ENCODE measurements at places on chromosomes 2 and 18. TPM values are rescaled to one million over a fixed set of nuclear protein-coding genes. Genes with fewer than 3 reads are reported as not detected.
A peak's percentile ranks its signal among the peaks of the same experiment; 100 is the strongest.

DNA sequence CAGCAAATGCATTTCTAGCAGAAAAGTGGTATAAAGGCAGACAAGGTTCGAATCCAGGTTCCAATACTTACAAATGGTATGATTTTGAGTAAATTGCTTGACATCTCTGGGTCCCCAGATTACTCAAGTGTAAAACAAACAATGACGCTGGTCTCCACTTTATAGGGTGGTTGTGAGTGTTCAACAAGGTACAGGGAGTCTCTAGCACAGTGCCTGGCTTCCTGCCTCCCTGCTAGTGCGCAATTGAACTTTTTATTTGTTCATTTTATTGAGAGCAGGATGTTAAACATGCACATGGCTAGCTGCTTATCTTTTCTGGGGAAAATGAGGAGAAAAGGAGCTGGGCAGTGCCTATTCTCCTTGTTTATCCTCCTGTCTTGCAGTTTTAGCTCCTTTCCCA, 74.9 kb upstream of the MYL1 start:
- no peaks in the 10 kb centered on the region for H3K27me3 ChIP-seq
- DNase-seq, result no peak
- H3K4me3 ChIP-seq, result no peak overlapping the region
- H3K36me3 ChIP-seq, result no peaks in the 10 kb centered on the region
- peaks cover 12% of the 10 kb centered on the region for H3K4me1 ChIP-seq

DNA sequence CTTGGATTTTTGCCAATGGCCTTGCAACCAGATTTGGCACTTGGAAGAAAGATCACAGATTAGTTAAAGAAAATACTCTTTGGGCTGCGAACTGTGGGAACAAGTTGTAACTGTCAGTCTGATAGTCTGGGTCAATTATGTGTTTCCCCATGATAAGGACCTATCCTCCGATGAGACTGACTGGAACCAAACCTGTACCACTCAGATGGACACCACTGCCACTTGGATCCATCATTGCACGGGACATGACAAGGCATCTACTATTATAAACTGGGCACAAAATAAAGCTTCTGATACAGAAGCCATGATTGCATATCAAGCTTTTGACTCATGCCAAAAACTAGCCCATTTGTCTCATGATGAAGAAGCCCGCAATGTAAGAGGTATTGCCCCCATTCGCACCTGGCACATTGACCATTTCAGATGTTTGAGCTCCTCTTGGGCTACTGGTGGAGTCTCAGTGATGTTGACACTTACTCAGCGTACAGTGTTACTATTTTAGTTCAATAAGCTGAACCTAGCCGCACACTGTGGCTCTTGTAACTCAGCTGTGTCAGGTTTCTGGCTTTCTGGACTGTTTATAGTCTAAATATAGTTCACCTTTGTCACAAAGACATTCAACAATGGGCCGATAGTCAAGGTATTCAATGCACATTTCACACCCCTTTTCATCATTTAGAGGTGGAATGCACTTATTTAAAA, 179.8 kb upstream of the RBBP8 start:
- no peak overlapping the region for H3K27ac ChIP-seq
- no peak overlapping the region for H3K4me3 ChIP-seq
- peak; percentile 42 for DNase-seq
- no peaks in the 10 kb centered on the region for H3K36me3 ChIP-seq
- no peaks in the 10 kb centered on the region for H3K4me1 ChIP-seq
- H3K27me3 ChIP-seq, result no peaks in the 10 kb centered on the region

- H3K27me3 ChIP-seq, result no peaks in the 10 kb centered on the region
- no peak overlapping the region for H3K4me3 ChIP-seq
- H3K27ac ChIP-seq, result no peak overlapping the region
- DNase-seq, result no peak
- no peaks in the 10 kb centered on the region for H3K4me1 ChIP-seq
- H3K36me3 ChIP-seq, result no peaks in the 10 kb centered on the region
Observed at GRCh38 chr18:71115261-71115660, 826.4 kb downstream of the SOCS6 start.

GRCh38 chr2:38683766-38684165, 17.9 kb downstream of the GALM start:
- H3K36me3 ChIP-seq, result peaks cover 61% of the 10 kb centered on the region
- H3K27ac ChIP-seq, result no peak overlapping the region
- no peak for DNase-seq
- no peaks in the 10 kb centered on the region for H3K4me1 ChIP-seq
- no peak overlapping the region for H3K4me3 ChIP-seq
- no peaks in the 10 kb centered on the region for H3K27me3 ChIP-seq

DNA sequence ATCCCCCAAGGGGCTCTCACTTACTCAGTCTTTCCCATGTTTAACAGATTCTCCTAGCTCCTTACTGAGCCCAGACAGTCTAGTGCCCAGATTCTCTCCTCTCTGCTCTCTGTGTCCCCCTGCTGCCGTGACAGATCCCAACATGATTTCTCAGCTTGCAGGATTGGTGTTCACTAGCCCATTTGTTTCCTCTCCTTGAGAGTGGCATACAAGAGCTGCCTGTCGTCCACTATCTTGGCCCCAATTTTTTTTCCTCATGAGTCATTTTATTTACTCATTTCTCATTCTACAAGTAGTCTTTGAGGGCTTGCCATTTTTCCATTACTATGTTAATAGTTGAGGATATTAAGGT, 199.9 kb upstream of the FN1 start:
- no peaks in the 10 kb centered on the region for H3K27me3 ChIP-seq
- no peak for DNase-seq
- no peak overlapping the region for H3K27ac ChIP-seq
- no peaks in the 10 kb centered on the region for H3K4me1 ChIP-seq
- H3K36me3 ChIP-seq, result no peaks in the 10 kb centered on the region

DNA sequence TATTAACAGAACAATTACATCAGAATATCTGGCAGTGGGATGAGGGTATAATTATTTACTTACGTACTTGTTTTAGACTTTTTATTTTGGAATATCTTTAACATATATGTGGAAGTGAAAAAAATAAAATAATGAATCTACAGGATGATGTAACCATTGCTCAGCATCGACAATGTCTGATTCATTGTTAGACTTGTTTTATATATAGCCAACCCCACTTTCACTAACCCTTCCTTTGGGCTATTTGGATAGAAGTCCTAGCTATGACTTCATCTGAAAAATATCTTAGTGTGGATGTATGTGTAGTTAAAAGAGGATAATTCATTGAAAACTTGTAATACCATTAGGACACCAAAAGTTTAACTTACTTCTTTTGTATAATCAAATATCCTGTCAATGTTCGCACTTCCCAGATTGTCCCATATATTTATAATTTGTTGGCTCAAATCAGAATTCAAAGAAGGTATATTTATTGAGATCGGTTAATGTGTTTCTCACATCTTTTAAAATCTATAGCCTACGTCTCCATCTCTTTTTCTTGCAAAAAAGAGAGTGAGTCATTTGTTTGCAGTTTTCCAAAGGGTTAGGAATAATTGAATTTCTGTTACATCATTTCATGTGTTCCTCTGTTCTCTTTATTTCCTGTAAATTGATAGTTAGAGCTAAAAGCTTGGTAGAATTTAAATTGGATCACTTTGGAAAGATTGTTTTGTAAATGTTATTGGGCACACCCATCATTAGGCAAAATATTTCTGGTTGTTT, 506.1 kb upstream of the FAM98A start:
- H3K4me1 ChIP-seq, result no peaks in the 10 kb centered on the region
- no peak overlapping the region for H3K27ac ChIP-seq
- DNase-seq, result no peak

The TWIST2 gene
- total RNA-seq, result 8.2 TPM

The ARL5A gene
- 57.3 TPM for total RNA-seq

Measured in heart left ventricle (tissue), 16 donors.